ENCODE measurements at places on chromosomes 11 and 22. TPM values are rescaled to one million over a fixed set of nuclear protein-coding genes. Genes with fewer than 3 reads are reported as not detected.
A peak's percentile ranks its signal among the peaks of the same experiment; 100 is the strongest.

GRCh38 chr11:10494636-10495463 is 39.8 kb downstream of the AMPD3 start:
- no peak for DNase-seq

DNA sequence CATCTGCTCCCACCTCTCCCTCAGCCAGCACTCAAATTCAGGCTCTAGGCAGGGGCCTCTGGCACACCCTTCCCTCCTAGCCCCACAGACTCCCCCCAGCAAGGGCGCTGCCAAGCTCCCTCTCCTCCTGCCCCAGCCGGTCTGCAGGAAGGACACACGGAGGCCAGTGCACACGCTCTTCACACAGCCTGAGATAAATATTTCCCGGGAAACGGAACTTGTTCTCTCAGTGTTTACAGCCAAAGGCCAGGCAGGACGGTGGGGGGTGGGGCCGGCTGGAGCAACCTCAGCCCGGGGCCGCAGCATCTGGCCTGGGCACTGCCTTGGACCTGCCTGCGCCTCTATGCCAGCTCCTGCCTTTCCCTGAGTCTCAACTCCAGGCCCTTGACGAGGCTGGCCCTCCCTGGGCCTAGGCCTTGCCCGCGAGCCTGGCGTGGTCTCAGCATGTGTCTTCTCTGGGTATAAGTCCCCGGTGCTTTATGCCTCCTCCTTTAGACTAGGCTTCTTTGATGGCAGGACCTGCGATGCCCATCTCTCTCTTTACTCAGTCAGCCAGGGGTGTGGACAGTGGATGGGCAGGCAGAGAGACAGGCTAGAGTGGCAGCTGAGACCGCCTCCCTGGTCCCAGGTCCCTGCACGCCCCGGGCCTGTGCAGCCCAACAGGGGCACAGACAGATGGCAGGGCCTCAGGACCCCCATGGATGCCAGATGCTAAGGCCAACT is 48.4 kb downstream of the PDE2A start:
- DNase-seq = no peak

GRCh38 chr11:76316726-76317125 is 64.2 kb downstream of the THAP12 start:
- no peak for DNase-seq

GRCh38 chr11:10909141-10909883 is 51.5 kb upstream of the ZBED5 start:
- no peak for DNase-seq

DNA sequence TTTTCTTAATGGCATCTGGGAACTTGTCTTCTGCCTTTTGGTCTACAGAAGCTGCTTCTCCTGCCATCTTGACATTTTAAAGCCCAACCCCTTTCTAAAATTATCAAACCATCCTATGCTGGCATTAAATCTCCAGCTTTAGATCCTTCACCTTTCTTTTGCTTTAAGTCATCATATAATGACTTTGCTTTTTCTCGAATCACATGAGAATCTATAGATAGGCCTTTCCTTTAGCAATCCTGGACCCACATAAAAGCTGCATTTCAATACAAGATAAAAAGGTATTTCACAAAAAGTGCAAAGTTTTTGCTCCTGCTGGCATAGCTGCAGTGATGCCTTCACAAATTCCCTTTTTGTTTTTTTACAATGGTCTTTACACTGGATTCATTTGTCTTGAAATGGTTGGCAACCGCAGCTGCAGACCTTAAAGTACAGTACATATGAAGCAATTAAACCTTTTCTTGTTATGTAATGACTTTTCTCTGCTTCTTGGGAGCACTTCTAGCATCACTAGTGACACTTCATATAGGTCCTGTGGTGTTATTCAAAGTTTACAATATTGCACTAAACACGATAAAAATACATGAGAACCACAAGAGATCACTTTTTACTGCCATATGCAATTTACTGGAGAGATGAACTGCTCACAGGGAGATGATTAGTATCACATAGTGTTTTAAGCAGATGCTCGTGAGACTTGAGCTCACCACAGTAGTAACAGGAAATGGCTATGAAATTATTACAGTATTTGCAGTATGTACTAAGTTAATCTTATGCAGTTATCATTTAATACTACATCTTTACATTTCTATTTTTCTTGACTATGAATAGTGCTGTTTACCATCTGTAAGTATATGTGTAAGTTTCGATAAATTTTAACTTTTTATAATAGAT is 41.6 kb downstream of the ACER3 start:
- DNase-seq = no peak

- no peak for DNase-seq
Measured at GRCh38 chr11:132803436-132803835, 728.9 kb downstream of the OPCML start.

DNA sequence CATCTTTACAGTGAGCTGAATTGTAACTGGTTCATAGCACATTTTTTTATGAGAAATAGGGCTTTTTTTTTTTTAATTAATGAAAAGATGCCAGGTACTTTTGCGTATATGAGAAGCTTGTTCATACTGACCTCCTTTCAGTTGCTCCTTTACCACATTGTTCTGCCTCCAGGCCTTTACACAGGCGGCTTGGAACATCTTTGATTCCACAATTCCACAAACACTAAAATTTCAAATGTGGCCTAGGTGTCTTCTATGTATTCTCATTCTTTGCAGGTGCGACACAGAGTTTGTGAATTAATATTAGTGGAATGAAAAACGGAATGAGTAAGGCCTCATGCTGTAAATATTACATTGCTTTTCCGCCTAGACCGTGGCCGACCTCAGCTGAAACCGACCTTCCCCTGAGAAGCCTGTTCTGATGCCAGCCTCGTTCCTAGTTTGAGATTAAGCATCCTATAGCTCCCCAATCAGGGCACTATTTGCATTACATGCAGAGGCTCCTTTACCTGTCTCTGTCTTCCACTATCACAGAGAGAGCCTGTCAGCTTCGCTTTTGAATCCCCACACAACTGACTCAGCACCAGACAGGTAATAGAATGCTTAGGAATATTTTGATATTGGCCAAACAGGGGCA is 125.8 kb downstream of the LDLRAD3 start:
- no peak for DNase-seq

DNA sequence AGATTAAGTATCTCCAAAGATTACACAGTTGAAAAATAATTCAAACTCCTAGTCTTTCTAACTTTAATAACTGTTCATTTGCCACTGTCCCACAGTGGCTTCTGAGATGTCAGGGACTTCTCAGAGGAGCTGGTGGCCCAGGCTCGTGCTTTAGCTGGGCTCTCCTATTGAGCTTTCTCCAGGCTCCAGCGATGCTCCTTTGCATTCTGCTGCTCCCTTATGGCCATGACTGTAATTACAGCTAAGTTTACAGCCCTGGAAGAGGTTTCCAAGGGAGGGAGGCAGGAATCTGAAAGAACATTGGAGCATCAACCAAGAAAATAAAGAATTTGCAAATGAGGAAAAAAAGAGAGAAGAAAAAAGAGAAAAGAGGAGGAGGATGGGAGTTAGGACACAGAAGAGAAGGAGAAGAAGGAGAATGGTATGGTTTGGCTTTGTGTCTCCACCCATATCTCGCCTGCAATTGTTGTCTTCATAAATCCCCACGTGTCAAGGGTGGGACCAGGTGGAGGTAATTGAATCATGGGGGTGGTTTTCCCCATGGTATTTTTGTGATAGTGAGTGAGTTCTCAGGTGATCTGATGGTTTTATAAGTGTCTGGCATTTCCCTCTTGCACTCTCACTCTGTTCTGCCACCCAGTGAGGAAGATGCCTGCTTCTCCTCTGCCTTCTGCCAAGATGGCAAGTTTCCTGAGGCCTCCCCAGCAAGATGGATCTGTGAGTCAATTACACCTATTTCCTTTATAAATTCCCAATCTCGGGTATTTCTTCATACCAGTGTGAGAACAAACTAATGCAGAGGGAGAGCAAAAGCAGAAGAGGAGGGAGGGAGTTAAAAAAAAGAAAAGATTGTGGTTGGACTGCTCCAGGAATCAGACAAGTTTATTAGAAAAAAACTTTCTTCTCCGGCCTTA is 857.0 kb downstream of the KCNA4 start:
- peak; percentile 2 for DNase-seq

GRCh38 chr11:72932132-72932570 is 117.9 kb downstream of the ATG16L2 start:
- DNase-seq = no peak

- no peak for DNase-seq
Measured at GRCh38 chr11:12402025-12402424, 24.7 kb downstream of the PARVA start.

- DNase-seq = no peak
Measured at GRCh38 chr11:85123752-85124231, 503.4 kb downstream of the DLG2 start.

- no peak for DNase-seq
Measured at GRCh38 chr11:1101318-1102089, 26.8 kb downstream of the MUC2 start.

DNA sequence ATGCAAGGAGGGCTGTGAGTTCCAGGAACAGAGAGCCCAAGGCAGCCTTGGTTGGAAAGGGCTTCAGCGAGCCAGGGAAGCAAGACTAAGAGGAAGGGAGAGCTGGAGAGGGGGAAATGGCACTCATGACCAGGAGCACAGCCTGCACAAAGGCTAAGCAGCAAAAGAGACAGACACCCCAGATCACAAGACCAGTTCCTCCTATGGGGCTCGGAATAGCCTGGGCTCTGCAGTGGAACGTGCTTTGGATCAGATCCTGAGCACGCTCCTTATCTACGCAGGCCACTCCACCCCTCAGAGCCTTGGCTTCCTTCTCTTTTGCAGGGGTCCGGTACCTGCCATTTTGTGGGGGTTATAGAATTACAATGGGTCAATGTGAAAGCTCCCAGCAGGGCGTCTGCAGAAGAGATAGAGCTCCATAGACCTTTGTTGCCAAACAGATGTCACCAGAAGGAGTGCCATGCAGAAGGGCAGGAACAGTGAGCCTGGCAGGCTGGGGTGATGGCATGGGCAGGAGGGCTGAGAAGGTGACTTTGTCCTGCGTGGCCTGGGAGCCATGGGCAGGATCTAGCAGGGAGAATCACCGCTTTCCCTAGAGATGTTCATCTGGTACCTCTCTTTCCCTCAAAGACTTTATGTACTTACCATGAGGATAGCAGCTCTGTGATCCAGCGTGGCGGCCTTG is 33.8 kb downstream of the ZC3H7B start:
- no peak for DNase-seq

DNA sequence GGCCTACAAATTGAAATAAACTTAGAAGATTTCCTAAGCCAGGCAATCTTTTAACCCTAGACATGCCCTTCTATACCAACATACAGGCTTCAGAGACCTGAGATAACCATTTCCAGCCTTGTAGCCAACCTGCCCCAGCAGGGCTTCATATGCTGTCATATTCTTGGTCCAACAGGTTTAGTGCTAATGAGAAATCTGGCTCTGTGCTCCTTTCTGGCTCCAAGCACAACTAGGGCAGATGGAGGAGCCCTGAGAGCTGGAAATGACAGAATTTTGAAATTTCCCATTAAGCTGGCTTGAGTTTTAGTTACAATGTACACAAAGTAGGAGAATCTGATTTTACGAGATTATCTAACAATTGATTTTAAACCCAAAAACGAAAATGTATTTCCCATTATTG is 323.0 kb upstream of the CCDC90B start:
- DNase-seq = no peak

GRCh38 chr11:48002561-48002960 is 22.2 kb downstream of the PTPRJ start:
- DNase-seq = peak; percentile 50

DNA sequence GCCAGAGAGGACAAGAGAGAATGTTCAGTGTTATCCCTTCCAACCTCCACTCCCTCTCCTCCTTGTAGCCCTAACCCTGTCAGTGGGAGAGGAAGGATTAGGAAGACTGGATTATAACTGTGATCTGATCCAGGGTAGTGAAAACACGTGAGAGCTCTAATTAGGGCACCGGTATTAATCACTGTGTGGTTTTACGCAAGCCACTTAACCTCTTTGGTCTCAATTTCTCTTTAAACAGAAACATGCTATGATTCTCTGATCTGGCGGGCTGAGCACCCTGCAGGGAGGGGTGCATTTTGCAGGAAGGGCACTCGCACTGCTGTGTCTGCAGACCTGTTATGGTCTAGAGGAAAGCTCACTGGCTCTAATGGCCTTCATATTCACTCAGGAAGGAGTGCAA is 11.5 kb downstream of the RPL27A start:
- no peak for DNase-seq

DNA sequence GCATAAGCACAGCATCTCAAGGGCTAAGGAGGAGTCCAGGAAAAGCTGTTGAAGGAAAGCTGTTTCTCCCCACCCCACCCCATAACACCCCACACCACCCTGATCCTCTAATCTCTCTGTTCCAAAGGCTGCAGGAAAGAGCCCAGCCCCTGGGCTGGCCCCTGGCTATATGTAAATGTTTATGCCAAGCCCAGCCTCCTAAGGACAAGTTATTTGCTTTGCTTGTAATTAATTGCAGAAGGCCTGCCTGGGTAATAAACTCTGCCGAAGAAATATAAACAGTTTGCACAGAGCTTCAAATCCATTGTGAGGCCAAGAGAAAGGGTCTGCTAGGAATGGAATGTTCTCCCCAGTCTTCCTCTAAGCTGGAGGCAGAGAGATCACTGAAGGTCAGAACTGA is 21.2 kb downstream of the ARRB1 start:
- no peak for DNase-seq

- DNase-seq = no peak
Measured at GRCh38 chr11:34149274-34149673, 43.8 kb downstream of the NAT10 start.

DNA sequence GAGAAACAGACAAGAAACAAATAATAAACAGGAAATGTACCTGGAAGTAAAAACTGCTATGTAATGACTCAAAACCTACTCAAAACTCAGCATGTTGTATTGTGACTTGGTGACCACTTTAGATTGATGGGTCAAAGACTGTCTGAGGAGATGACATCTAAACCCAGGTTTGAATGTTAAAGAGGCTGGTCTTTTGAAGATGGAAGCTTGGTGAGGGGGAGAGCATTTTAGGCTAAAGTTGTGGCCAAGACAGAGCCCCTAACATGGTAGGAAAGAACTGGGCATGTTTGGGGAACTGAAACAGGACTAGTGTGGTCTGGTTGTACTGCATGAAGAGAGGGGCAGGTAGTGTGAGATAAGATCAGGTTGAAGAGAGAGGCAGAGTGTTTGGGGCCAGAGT is 85.3 kb upstream of the MYO18B start:
- no peak for DNase-seq

DNA sequence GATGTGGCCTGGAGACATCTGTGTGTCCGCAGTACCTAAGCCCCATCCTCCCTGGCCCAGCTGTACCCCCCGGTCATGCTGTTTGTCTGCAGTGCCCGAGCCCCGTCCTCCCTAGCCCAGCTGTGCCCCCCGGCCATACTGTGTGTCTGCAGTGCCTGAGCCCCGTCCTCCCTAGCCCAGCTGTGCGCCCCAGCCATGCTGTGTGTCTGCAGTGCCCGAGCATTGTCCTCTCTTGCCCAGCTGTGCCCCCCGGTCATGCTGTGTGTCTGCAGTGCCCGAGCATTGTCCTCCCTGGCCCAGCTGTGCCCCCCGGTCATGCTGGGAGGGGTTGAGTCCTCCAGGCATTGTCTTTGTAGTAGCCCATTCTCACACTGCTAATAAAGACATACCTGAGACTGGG is 7.6 kb upstream of the ARSA start:
- DNase-seq = no peak

GRCh38 chr11:90171359-90171758 is 36.9 kb downstream of the NAALAD2 start:
- DNase-seq = no peak

KCNA4 gene
- total RNA-seq = not detected

OR8B8 gene
- not detected for total RNA-seq

SPATA19 gene
- total RNA-seq = not detected

VSIG10L2 gene
- not detected for total RNA-seq

SCN4B gene
- total RNA-seq = 0.72 TPM

TAGLN gene
- 2.0 TPM for total RNA-seq
